Breast epithelium (tissue), 4 donors: ENCODE measurements at places on chromosomes 2 and 18. TPM values are rescaled to one million over a fixed set of nuclear protein-coding genes. Genes with fewer than 3 reads are reported as not detected.

Gene SPP2
- total RNA-seq = not detected

Gene UPP2
- total RNA-seq = 0.16 TPM

Gene CCDC150
- 2.0 TPM for total RNA-seq

Gene ZEB2
- total RNA-seq = 83.2 TPM

DNA sequence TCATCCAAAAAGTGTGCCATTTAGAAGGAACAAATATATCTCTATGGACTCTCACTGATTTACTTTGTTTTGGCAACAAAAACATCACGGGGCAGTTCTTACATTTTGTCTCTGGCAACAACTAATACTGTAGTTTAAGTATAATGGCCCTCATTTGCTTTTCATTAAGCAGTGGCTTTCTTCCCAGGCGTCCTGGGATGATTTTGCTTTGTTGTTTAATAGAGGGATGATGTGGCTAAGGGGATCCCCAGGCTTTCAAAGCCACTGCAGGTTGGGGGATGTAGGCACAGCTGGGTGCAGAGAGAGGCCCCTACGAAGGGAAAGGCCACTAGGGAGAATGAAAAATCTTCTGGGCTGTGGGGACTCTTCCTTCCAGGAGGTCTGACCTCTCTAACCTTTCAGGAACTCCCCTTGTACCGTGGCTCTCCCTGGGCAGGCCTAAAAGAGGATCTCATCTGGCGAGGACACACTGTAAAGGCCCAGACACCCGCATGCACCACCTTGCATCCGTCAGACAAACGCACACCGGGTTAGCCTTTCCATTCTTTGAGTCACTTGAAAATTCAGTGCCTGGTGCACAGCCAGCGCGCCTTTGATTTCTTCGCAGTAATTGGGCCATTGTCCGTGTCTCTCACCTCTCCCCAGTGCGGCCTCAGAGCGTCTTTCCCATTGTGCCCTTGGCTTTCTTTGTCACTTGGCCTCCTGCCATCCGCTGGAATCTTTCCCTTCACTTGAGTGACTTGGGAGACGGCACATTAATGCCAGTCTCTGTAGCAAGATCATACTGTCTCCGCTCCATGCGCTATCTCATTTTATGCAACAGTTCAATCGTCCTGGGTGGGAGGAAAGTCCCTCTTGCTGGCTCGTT, 40.3 kb upstream of the AFF3 start:
- H3K36me3 ChIP-seq = no peaks in the 10 kb centered on the region
- no peaks in the 10 kb centered on the region for H3K27me3 ChIP-seq
- H3K4me3 ChIP-seq = no peak overlapping the region
- peak; percentile 62 for DNase-seq
- H3K4me1 ChIP-seq = no peaks in the 10 kb centered on the region
- no peak overlapping the region for H3K27ac ChIP-seq

DNA sequence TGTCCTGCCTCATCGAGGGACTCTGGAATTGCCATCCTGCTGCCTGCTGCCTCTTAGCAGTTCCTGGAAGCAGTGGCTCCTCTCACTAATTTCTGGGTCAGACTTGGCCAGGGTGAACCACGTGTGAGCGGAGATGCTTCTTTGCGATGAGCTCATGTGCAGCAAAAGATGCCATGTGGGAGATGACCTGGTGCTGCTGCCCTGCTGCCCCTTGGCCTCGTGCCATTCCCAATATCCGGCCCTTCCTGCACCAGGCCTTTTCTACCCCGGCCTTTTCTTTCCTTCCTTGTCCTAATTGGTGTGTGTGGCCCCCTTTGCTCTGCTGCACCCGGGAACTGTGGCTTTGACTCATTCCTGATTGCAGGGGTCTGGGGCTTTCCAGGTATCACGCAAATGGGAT, 296.9 kb upstream of the HS6ST1 start:
- no peaks in the 10 kb centered on the region for H3K4me1 ChIP-seq
- DNase-seq = no peak
- H3K4me3 ChIP-seq = no peak overlapping the region
- no peak overlapping the region for H3K27ac ChIP-seq

- no peaks in the 10 kb centered on the region for H3K4me1 ChIP-seq
- H3K27me3 ChIP-seq = no peaks in the 10 kb centered on the region
- no peak overlapping the region for H3K4me3 ChIP-seq
- H3K36me3 ChIP-seq = no peaks in the 10 kb centered on the region
These were observed 119.0 kb upstream of the ZBTB14 start for GRCh38 chr18:5414546-5414945.

DNA sequence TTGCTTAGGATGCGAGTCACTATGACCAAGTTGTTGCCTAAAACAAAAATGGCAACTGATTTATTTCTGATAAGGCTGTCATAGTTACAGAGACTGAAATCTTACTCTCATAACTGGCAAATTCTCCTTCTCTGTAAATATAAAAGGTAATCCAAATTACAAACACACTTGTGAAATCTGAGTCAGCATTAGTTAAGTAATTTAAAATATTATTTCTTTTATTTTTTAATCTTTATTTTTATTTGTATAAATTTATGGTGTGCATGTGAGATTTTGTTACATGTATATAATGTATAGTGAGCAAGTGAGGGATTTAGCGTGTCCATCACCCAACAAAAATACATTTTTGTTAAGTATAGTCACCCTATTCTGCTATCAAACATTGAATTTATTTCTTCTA, 1342.8 kb upstream of the TMEFF2 start:
- no peaks in the 10 kb centered on the region for H3K36me3 ChIP-seq
- no peak overlapping the region for H3K27ac ChIP-seq
- no peaks in the 10 kb centered on the region for H3K4me1 ChIP-seq
- H3K4me3 ChIP-seq = no peak overlapping the region
- no peaks in the 10 kb centered on the region for H3K27me3 ChIP-seq
- no peak for DNase-seq

DNA sequence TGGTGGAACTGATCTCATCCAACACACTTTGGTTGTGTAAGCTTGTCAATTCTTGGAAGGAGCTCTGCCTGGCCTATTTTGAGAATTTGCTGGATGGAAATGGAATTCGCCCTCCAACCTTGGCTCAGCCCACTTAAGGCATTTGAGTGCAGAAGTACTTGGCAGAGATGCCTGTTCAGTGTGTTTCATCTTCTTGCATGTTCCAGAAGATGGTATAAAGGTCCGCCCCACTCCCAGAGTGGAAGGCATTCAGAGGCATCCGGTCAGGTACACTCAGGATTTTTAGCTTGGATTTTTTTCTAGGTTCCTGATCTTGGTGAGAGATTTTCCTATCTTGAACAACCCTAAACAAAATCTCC, 61.3 kb upstream of the TXNDC2 start:
- H3K4me1 ChIP-seq = peaks cover 24% of the 10 kb centered on the region
- H3K4me3 ChIP-seq = no peak overlapping the region
- peak overlapping the region; percentile 81 for H3K27ac ChIP-seq
- H3K27me3 ChIP-seq = no peaks in the 10 kb centered on the region
- no peaks in the 10 kb centered on the region for H3K36me3 ChIP-seq
- DNase-seq = no peak

DNA sequence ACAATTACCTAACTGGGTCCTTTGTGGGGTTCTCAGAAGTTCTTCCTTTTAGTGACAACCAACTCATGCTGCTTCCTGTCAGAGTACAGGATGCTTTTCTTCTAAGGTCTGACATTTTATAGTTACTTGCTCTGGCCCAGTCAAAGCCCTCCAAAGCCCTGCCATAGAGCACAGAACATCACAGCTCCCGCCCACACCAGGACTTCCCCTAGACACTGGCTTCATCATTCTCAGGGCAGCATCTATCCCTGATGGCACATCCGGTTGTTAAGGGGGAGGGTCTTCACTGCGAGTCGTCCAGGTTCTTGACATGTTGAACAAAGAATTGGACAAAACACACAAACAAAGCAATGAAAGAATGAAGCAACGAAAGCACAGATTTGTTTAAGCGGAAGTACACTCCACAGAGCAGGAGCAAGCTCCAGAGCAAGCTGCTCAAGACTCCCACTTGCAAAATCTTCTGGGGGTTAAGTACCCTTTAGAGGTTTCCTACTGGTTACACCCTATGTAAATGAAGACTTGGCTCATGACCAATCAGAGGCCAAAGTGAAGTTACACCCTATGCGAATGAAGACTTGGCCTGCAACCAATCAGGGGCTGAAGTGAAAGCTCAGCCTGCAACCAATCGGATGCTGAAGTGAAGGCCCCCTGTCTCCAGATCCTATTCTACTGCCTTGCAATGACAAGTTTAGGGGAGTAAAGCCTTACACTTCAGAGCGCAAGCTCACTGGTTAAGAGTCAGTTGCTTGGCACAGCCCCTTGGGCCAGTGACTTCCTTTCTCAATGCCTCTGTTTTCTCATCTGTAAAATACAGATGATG, 79.0 kb downstream of the HDAC4 start:
- H3K36me3 ChIP-seq = no peaks in the 10 kb centered on the region
- no peak overlapping the region for H3K27ac ChIP-seq

DNA sequence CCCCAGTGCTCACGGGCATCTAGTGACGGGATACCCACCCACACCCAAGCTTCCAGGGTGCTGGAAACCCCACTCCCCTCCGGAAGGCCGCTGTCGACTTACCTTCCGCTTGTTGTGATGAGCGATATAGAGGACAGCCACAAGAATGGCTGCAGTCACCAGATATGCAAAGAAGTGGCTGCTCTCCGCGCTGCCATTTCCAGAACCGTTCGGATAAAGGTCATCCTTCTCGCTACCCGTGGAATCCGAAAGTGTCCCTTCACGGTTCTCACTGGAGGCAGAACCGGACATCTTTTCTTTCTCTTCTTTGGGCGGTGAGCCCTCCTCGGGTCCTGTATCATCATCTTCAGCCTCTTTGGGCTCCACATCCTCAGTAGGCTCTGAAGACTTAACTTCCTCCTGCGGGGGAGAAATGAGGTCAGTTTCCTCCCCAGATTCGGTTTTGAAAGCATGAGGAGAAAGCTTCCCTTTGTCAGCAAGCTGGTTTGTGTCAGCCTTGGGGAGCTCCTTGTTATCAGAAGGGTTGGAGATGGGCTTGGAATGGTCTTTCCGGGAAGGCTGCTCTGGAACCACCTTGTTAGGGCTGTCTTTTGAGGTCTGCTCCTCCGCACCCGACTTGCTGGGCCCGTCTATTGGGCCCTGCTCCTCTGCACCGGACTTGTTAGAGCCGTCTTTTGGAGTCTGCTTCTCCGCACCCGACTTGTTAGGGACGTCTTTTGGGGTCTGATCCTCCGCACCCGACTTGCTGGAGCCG, 1.2 kb downstream of the TGOLN2 start:
- peaks cover 19% of the 10 kb centered on the region for H3K4me1 ChIP-seq
- H3K4me3 ChIP-seq = peak overlapping the region; percentile 81
- peak overlapping the region; percentile 95 for H3K27ac ChIP-seq
- DNase-seq = no peak
- H3K27me3 ChIP-seq = no peaks in the 10 kb centered on the region

DNA sequence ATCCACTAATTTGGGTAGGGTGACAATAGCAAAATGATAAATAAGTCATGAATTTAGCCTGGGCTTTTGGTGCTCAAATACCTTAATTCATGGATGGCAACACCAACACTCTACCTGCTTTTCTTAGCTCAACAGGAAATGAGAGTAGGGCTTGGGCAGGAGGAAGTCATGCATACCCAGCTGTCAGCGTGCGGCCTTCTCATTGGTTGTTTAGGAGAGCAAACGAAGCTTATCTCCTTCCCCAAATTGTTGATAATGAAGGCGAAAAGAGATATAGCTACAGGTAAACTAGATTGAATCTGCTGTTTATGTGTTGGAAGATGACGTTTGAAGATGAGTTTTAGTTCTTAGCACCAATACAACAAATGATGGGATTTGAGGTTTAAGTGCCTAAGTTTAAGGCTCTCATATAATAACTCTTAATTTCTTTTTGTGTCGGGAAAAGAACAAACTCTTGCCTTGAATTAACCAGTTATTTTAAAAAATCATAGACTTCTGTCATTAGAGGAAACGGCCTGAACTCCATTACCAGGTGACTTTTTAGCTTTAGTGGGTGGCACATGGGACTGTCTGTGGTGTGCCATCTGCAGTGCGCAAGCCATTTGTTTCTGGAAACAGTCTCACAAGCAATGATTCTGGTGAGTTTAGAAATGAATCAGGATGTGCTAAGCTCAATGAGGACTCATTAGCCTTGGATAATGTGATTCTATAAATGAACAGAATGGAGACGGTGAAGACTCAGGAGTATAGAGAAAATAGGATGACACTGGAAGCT, 19.8 kb downstream of the MAP4K4 start:
- peaks cover 2% of the 10 kb centered on the region for H3K4me1 ChIP-seq
- no peak overlapping the region for H3K4me3 ChIP-seq
- DNase-seq = no peak
- no peak overlapping the region for H3K27ac ChIP-seq

DNA sequence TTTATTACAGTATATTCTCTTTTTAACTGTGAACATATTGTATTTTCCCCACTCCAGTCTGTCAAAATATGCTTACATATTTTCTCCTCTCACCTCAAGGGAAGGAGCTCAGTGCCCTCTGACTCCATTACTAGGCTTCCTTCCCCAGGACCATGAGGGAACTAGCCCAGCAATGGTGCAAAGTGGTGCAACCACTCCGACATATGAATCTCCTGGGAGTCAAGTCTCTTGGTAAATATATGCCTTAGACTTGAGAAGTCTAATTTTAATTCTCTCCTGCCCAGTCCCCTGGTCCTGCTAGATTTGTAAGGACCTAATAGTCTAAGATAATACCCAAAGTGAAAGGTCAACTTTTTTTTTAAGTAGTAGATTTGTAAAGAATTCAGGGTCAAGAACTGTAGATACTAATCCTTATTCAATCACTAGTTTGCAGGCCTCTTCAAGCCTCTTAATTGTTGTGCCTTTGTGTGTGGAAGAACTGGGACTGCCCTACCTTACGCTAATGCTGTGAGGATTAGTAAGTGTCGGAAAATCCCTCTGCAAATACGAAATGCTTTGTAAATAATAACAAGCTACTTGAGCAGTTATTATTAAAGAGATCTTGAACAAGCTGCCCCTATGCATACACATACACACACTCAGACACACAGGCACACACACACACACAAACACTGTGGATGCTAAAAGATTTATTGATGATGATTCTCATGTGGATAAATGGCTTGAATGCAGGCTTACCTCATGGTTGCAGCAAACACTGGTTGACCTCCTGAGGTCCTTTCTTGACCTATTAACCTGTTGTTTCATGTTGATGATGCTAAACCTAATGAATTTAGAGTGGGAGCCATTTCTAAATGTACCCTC, 251.2 kb upstream of the PARD3B start:
- no peaks in the 10 kb centered on the region for H3K36me3 ChIP-seq
- no peak overlapping the region for H3K4me3 ChIP-seq
- DNase-seq = no peak
- H3K27ac ChIP-seq = no peak overlapping the region
- no peaks in the 10 kb centered on the region for H3K4me1 ChIP-seq
- H3K27me3 ChIP-seq = no peaks in the 10 kb centered on the region

GRCh38 chr2:201246280-201246679, 14.1 kb upstream of the CASP8 start:
- H3K4me1 ChIP-seq = no peaks in the 10 kb centered on the region
- DNase-seq = no peak
- no peaks in the 10 kb centered on the region for H3K36me3 ChIP-seq
- peak overlapping the region; percentile 75 for H3K27ac ChIP-seq

- DNase-seq = no peak
- no peaks in the 10 kb centered on the region for H3K4me1 ChIP-seq
- no peaks in the 10 kb centered on the region for H3K36me3 ChIP-seq
- no peak overlapping the region for H3K4me3 ChIP-seq
- no peaks in the 10 kb centered on the region for H3K27me3 ChIP-seq
These were observed 149.6 kb downstream of the LAMA3 start for GRCh38 chr18:23838801-23839366.
